ENCODE measurements at places on chromosomes 5 and 9.

DNA sequence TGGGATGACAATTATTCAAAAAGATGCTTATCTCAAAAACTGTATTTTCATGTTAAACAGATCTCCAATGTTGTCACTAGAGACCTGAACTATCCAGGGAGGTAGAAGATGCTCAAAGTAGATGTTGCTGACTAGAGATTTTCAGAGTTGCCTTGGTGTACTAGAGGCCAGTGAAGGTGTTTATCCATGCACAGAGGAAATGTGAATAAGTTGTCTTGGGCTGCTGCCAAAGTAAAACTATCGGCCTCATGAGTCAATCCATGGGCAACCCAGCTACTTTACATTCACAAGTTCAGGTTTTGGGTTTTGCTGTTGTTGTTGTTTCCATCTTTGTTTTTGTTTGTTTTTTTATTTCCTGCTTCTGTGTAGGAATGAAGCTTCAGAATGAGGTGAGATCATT, 141.1 kb upstream of the RANBP3L start:
- H3K4me1 ChIP-seq, result no peaks in the 10 kb centered on the region
- H3K27ac ChIP-seq, result no peak overlapping the region
- no peak for DNase-seq
- no peaks in the 10 kb centered on the region for H3K36me3 ChIP-seq
- no peaks in the 10 kb centered on the region for H3K27me3 ChIP-seq

DNA sequence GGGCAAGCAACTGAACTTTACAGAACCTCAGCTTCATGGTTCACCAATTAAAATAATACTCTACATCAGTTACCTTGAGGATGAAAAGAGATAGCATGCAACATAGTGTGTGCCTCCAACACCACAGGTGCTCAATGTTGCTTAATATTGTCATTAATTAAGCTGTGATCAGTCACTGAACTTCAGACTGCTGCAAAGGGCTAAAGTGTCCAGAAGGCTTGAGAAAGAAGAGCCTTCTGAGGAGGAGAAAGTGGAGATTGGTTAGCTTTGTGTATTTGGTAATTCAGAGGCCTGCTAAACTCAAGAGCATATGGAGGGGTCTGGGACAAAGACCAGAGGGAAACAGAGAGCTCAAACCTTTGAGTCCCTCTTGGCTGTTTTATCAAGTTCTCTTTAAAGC, 66.3 kb upstream of the SELENOP start:
- no peaks in the 10 kb centered on the region for H3K36me3 ChIP-seq
- no peak overlapping the region for H3K27ac ChIP-seq
- DNase-seq, result no peak
- H3K27me3 ChIP-seq, result no peaks in the 10 kb centered on the region
- no peak overlapping the region for H3K4me3 ChIP-seq

DNA sequence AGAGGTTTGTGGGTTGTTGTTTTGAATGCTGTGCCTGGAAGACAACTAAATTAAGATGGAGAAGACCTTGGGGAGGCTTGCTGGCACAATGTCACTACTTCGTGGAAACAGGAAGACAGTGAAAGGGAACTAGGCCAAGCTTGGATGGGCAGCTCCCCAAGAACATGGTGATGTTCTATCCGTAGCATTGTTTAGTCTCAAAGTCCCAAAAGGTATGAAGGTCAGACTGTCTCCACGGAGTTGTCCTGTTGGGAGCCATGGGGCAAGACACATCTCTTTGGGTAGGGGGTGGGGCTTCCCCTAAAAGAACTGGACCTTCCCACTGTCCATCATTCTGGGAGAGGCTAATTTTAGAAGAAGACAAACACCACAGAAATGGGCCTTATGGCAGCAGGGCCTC, 140.5 kb downstream of the ENTREP1 start:
- H3K4me3 ChIP-seq, result no peak overlapping the region
- no peak overlapping the region for H3K27ac ChIP-seq
- H3K27me3 ChIP-seq, result no peaks in the 10 kb centered on the region
- no peaks in the 10 kb centered on the region for H3K36me3 ChIP-seq
- no peak for DNase-seq
- no peaks in the 10 kb centered on the region for H3K4me1 ChIP-seq

DNA sequence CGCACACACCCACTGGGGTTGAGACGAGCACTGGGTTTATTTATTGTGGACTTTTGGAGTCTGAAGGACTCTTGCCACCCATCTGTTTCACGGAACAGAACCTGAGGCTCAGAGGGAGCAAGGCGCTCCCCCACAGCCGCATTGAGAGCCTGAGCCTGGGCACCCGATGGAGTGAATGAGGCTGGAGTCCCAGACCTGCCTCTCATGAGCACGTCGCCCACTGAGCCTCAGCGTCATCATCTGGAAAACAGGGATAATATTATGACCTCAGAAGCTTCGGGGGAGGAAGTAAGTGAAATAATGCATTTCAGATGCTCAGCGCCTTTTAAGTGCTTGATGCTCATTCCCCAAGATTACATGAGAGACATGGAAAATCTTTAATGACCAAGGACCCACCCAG, 5.5 kb downstream of the NEK6 start:
- H3K27me3 ChIP-seq, result no peaks in the 10 kb centered on the region
- no peaks in the 10 kb centered on the region for H3K36me3 ChIP-seq
- no peak overlapping the region for H3K27ac ChIP-seq
- no peaks in the 10 kb centered on the region for H3K4me1 ChIP-seq

GRCh38 chr5:63860379-63860778, 101.9 kb downstream of the HTR1A start:
- no peaks in the 10 kb centered on the region for H3K27me3 ChIP-seq
- no peaks in the 10 kb centered on the region for H3K36me3 ChIP-seq
- no peak for DNase-seq
- no peak overlapping the region for H3K4me3 ChIP-seq
- no peaks in the 10 kb centered on the region for H3K4me1 ChIP-seq
- H3K27ac ChIP-seq, result no peak overlapping the region

DNA sequence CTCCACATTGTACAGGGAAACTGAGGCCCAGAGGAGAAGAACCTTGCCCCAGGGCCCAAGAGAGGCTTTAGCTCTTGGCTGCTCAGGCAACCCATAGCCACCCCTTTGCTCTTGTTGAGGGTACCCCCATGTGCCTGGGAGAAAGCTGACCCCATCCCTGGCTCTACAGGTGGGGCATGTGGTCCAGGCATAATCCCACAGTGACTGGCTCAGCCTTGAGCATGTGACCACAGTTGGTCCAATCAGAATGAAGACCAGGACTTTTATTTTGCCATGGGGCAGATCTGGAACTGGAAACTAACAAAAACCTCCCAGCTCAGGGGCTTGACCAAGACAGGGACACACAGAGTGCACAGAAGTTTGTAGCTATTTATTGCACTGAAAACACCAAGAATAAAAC, 29.3 kb downstream of the SLC6A7 start:
- no peaks in the 10 kb centered on the region for H3K27me3 ChIP-seq
- no peak overlapping the region for H3K27ac ChIP-seq
- no peaks in the 10 kb centered on the region for H3K4me1 ChIP-seq
- no peak for DNase-seq
- H3K4me3 ChIP-seq, result no peak overlapping the region

DNA sequence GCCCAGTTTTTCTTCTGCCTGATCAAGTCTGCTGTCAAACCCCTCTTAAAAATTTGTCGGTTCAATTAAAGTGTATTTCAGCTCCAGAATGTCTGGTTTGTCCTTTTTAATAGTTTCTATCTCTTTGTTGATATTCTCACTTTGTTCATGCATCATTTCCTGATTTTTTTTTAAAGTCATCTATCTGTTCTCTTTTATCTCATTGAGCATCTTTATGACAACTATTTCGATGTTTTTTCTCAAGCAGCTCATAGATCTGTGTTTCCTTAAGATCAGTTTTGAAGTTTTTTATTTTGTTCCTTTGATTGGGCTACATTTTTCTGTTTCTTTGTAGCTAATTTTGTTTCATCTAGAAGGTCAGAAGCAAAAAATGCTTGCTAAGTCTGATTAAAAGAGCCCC, 53.7 kb downstream of the FGD3 start:
- no peak for DNase-seq
- H3K27ac ChIP-seq, result no peak overlapping the region
- H3K36me3 ChIP-seq, result no peaks in the 10 kb centered on the region
- no peaks in the 10 kb centered on the region for H3K4me1 ChIP-seq
- H3K27me3 ChIP-seq, result no peaks in the 10 kb centered on the region

GRCh38 chr5:15424769-15425168, 75.2 kb upstream of the FBXL7 start:
- H3K4me1 ChIP-seq, result 0 out of 2 replicates have a peak, but pooled peaks cover 12% of the 10 kb centered on the region
- no peaks in the 10 kb centered on the region for H3K36me3 ChIP-seq
- no peak for DNase-seq
- H3K27ac ChIP-seq, result no peak overlapping the region

DNA sequence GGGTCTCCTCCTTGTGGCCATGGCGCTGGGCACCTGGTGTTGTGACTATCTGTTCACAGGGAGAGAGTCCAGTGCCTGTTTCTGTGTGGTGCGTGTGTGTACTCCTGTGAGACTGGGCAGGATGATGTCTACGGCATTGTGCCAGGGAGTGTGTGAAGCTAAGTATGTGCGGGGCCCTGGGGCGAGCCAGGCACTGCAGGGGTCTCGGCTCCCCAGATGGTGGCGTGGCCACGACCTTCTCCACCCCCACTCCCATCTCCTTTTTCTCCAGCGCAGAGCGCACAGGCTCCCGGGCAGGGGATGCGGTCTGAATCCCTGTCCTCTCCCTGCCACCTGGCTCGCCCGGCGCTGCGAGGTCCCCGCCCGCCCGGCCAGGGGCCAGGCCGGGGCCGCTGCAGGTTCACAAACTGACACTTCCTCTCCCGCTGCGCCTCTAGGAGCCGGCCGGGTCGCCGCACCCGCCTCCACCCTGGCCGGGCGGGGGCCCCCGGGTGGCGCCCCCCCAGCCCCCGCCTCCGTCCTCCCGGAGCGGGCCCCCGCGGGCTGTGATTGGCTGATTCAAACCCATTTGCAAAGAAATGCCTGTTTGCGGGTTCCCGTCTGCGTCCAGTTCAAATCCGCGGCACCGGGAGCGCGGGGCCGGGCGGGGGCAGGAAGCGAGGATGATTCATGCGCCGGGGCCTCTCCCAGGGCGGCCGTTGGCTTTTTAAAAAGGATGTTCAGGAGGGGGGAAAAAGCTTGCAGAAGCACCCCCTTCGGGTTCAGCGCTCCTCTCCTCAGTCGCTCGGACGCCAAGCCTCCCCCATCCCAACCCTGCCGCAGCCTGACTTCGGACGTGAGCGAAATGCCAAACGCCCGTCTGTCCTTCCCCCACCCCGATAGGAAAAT, 790 bp downstream of the PHF19 start:
- H3K4me1 ChIP-seq, result peaks cover 58% of the 10 kb centered on the region
- peak; percentile 94 for DNase-seq
- peak overlapping the region; percentile 79 for H3K4me3 ChIP-seq
- H3K27me3 ChIP-seq, result no peaks in the 10 kb centered on the region
- H3K36me3 ChIP-seq, result 0 out of 2 replicates have a peak, but pooled peaks cover 10% of the 10 kb centered on the region

DNA sequence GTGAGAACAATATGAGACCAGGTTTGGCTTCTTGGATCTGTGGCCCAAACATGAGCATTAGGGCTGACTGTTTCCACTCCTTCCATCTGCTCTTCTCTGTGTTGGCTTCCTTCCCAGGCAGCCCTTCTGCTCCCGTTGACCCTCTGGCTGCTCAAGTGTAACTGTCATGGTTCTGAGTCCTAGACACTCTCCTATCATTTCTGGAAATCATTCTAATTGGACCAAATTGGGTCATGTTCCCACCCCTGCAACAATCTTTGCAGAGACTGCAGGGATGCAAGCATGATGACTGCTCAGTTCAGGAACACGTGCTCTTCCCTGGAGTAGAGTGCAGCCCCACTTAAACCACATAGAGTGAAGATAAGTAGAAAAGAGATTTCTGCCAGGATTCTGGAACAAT, 741.4 kb downstream of the TAF11L14 start:
- no peaks in the 10 kb centered on the region for H3K4me1 ChIP-seq
- H3K36me3 ChIP-seq, result no peaks in the 10 kb centered on the region
- H3K27me3 ChIP-seq, result no peaks in the 10 kb centered on the region

DNA sequence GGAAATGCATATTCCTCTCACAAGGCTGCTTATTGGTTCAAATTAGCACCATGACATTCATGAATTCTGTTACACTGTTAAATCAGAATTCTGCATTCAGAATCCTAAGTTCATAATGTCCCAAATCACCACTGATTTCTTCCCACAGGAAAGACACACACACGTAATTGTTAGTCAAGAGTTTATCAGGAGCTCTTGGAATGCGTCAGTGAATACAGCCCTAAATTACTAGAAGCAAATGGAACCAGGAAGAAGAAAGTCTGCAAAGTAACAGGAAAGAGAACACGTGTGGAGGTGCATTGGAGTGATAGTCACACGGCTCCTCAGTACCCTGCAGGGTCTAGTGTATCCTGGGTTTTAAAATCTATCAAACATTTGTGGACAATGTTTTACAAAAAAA, 110.2 kb downstream of the ANXA2R start:
- peaks cover 6% of the 10 kb centered on the region for H3K4me1 ChIP-seq
- no peaks in the 10 kb centered on the region for H3K36me3 ChIP-seq
- H3K27ac ChIP-seq, result no peak overlapping the region
- H3K4me3 ChIP-seq, result no peak overlapping the region

GRCh38 chr9:82196622-82197441, 208.3 kb downstream of the SPATA31D1 start:
- DNase-seq, result peak; percentile 53
- peaks cover 16% of the 10 kb centered on the region for H3K4me1 ChIP-seq
- no peaks in the 10 kb centered on the region for H3K27me3 ChIP-seq

DNA sequence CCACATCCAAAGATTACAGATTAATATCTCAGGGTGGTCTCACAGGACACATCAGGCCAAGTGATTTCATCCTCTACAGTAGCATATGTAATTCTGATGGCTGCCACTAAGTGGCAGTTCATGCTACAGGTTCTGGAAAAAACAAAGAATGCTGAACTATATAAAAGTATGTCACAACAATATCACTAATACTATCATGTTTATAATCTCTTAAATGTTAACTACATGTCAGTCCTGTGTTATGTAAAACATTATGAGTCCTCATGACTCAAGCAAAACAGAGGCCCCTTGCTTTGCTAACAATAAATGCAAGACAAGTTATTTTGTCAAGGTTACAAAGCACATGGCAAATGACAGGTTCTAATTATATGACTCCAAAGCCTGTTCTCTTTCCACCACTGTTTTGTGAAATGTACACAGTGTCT, 233.2 kb downstream of the FBXL17 start:
- H3K27ac ChIP-seq, result no peak overlapping the region
- DNase-seq, result no peak
- H3K4me1 ChIP-seq, result no peaks in the 10 kb centered on the region
- H3K4me3 ChIP-seq, result no peak overlapping the region

GRCh38 chr5:175470781-175471180, 7.6 kb upstream of the SFXN1 start:
- H3K27ac ChIP-seq, result no peak overlapping the region
- no peak overlapping the region for H3K4me3 ChIP-seq
- H3K4me1 ChIP-seq, result no peaks in the 10 kb centered on the region
- no peaks in the 10 kb centered on the region for H3K27me3 ChIP-seq
- no peak for DNase-seq
- no peaks in the 10 kb centered on the region for H3K36me3 ChIP-seq

DNA sequence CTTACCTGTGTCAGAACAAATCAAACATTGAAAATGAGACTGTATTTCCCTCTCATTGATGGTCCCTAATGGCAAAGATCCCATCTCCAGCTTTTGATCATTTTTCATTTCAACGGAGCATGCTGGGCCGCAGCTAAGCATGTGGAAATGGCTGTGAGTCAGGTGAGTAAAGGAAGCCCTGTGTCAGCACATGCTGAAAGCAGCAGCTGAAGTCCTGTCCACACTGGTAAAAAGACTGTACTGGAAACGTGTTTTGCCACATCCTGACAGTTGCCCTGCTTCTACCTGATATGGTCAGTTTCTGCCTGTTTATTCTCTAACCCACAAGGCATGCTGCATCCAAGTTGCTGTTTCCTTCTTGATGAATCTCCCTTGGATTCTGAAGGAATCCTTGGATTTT, 330.1 kb downstream of the EFNA5 start:
- no peaks in the 10 kb centered on the region for H3K36me3 ChIP-seq
- no peaks in the 10 kb centered on the region for H3K4me1 ChIP-seq
- H3K4me3 ChIP-seq, result no peak overlapping the region
- H3K27ac ChIP-seq, result no peak overlapping the region
- DNase-seq, result no peak
- H3K27me3 ChIP-seq, result no peaks in the 10 kb centered on the region

Measured in MM.1S (cell line).